GM20000 (cell line): ENCODE measurements at places on chromosomes 6 and 20.

- DNase-seq, result no peak
These were observed 50.3 kb upstream of the ADGRF4 start for GRCh38 chr6:47648031-47648430.

DNA sequence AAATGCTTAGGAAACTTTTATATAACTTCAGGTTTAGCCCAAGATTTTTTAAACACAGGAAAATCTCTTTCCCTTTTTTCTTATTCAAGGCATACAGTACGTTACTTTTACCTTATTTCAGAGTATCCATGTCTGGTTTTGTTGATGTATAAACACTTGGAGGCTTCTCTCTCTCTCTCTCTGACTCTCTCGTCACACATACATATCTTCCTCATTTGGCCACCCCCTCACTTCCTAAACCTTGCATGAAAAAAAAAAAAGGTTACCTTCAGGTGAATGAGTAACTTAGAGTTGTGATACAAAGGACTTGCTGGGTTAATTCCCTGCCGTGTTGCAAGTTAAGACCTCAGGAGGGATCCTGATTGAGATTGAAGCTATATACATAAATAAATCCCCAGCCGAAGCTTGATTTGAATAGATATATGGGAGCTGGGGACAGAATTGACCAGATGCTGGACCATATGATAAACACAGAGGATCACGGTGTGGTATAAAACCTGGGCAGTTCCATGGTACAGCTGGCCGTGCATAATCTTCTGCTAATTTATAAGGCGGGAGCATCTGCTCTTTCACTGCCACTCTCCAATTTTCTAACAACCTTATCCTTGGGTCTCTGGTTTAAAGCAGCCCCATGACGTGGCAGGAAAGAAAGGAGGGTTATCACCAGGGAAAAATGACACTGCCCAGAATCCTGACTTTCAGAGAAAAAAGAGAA, 55.1 kb upstream of the IL20RA start:
- DNase-seq, result no peak

DNA sequence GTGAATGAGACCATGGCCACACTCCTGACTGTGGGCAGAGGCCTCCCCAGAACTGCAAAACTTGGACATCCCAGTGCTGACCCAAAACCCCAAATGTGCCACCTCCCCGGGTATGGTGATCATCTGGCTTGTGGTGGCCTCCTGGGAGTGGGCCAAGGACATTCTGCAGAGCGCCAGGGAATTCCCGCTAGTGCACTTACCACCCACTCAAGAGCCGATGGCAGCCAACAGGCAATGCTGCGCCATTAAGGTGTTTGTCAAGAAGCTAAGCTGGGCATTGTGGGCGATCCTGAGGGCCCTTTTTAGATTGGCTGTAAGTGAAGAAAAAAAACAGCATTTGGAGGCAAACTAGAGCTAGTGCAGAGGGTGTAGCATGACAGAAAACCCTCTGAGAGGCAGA, 9.4 kb downstream of the MMP24 start:
- DNase-seq, result no peak

DNA sequence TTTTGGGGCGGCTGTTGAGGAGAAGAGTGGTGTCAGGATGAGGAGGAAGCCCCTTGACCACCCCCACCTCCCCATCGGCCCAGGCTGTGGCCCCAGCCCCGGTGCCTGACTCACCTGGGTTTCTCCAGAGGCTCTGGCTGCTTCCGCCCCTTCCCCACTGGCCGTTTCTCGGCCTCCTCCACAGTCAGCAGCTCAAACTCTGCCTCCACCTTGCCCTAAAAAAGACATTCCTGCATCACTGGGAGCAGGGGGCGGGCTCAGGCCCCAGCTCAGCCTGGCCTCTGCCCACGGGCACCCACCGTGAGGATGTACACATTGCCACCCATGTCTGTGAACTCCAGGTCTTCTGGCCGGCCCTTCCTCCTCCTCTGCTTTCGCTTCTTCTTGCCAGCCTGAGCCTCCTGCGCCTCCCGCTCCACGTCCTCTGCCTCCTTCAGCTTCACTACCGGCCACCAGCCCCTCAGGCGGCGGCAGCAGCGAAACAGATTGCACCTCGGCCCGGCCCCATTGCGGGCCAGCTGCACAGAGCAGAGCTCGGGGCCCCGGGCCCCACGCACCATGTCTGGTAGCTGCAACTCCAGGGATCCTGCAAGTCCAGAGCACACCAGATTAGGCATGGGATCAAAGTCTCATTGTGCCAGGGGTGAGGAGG, 17.3 kb downstream of the ERGIC3 start:
- DNase-seq, result no peak

DNA sequence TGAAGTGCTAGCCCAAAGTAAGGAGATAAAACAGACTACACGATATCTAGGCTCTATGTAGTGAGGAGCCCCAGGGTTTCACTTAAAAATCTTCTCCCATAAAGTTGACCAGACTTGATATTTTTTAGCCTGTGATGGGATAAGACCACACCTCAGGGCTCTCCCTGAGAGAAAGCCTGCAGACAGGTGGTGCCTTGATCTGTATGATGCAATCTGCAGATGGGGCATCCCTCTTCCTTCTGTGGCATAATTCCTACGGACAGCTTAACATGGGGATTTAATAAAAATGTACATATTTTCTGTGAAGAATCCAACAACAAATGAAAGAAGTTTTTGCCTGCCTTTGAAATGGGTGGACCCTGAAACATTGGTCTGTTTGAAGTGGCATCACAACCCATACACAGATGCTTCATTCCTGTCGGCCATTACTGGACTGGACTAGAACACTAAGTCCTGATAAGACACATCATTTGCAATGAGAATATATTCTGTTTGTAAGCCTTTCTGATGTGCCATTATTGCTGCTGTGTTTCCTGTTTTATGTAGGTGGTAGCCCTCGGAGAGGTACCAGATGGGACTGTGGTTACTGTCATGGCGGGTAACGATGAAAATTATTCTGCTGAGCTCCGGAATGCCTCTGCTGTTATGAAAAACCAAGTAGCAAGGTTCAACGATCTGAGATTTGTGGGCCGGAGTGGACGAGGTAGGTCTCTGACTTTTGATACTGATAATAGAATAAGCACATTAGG, 53.8 kb upstream of the SUPT3H start:
- DNase-seq, result no peak

DNA sequence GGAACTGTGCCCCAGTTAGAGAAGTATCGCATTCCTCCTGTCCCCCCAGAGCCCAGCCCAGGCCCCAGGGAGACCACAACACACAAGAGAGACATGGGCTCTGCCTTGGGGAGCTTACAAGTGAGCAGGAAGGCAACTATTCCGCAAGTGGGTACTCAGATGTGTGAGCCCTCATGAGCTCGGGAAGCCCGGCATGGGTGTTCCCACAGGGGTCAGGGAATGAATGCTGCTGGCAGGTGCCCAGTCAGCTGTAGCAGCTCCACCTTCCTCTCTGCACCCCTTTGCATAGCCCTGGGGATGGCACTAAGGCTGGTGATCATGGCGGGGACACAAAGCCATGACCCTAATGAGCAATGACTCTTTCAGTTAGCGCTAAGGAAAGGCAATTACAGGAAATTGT, 194.1 kb downstream of the SYNDIG1 start:
- no peak for DNase-seq
